Activated CD8-positive, alpha-beta T cell treated with anti-CD3 and anti-CD28 coated beads for 36 hours (primary cell): ENCODE measurements at places on chromosomes 5 and 9.
A peak's percentile ranks its signal among the peaks of the same experiment; 100 is the strongest.

DNA sequence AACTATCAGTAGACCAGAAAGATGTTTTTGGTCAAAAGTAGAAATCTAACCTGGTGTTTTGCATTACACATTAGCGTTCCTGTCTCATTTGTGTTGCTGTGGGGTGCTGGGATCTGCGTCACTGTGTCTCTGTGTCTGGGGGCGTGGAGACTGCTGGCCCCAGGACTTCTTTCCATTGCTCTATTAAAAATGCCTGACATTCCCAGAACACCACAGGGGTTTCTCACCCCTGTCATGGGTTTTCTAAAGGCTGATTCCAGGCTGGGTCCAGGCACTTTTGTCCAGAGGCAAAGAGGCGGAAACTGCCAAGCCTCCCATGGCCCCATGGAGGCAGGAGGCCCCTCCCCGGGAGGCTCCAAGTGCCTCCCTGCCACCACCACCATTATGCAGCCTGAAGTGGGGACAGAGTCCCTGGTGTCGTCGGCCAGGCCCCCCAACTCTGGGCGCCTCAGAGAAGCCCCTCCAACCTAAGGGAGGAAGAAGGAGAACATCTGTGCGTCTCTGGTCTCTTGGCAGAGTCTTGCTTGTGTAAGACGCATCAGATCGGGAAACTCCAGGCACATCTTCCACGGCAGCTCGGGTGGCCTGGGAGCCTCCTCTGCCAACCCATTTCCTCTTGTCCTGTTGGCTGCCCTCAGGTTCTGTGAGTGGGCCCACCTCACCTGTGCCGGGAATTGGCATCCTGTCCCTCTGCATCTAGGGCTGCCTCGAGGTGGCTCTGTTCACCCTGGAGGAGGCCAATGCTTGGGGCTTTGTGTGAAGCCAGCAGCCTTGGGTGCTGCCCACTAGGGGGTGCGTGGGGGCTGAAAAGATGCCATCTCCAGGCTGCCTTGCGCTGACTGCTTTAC lies 13.8 kb upstream of the PLEKHG4B start:
- peak; percentile 52 for DNase-seq

DNA sequence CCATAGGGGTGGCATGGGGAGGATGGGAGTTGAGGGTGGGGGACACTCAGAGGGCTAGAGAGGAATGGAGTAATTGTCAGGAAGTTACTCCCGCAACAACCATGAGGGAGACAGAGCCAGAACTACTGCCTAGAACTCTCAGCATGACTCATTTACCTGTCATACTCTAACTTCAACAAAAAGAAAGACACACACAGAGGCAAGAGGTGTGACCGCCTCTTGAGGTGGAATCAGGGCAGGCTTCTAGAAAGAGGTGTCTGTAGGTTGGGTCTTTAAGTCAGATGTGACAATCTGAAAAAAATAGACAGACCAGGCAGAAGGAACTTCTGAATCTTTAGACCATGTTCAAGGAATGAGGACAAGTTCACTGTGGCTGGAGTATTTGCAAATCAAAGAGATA lies 73.4 kb downstream of the GABBR2 start:
- DNase-seq: no peak

DNA sequence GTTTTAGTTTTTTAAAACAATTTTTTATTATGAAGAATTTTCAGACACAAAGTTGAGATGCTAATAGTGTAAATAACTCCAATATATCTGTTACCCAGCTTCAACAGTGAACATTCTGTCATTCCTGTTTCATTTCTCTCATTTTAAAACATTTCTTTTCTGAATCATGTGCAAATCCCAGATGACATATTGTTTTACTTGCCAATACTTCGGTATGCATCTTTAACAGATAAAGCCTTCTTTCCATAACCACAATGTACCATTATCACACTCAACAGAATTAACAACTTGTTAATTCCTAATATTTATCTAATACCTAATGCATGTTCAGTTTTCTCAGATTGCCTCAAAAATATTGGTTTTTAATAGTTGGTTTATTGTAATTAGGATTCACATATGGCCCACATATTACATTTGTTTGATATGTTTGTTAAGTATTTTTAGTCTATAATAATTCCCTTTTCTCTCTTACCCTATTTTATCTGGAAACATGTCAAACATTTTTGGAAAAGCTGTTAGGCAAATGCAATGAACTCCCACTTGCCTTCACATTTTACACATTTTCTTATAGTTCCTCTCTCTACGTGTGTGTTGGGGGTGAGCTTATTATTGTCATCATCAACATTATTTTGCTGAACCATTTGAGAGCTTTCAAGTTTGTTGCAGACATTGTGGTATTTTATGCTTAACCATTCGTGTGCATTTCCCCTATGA lies 58.7 kb upstream of the ANKRD55 start:
- no peak for DNase-seq

DNA sequence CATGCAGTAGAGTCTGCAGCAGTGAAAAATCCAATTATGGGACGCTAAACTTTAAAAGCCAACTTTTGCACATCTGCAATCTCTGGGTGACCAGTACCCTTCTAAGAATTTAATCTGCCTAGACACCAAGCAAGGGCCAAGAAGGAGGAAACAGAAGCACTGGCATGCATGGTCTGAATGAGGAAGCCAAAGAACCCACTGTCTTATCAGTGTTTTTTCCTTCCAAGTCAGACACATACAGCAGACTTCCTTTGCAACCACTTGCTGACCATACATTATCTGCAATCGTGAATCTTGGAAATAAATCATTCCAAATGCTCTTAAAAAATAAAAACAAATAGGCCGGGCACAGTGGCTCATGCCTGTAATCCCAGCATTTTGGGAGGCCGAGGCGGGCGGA lies 65.9 kb downstream of the DEPDC1B start:
- no peak for DNase-seq

- DNase-seq: no peak
Observed at GRCh38 chr5:107361945-107362344, 308.8 kb downstream of the EFNA5 start.

- no peak for DNase-seq
Observed at GRCh38 chr5:55915783-55916182, 64.6 kb downstream of the IL31RA start.

DNA sequence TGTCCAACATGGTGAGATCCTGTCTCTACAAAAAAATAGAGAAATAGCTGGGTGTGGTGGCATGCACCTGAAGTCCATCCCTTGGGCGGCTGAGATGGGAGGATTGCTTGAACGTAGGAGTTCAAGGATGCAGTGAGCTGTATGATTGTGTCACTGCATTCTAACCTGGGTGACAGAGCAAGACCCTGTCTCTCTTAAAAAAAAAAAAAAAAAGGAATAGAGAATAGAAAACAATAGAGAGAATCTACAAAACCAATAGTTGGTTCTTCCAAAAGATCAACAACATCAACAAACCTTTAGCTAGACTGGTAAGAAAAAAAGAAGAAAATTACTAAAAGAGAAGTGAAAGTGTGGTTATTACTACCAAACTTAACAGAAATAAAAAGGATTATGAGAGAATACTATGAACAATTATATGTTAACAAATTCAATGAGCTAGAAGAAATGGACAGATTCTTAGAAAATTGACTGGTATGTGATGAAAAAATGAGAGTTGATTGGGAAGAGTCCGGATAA lies 8.1 kb upstream of the SLC38A9 start:
- no peak for DNase-seq

- peak; percentile 43 for DNase-seq
Observed at GRCh38 chr9:121201045-121201737, 478 bp downstream of the RAB14 start.

DNA sequence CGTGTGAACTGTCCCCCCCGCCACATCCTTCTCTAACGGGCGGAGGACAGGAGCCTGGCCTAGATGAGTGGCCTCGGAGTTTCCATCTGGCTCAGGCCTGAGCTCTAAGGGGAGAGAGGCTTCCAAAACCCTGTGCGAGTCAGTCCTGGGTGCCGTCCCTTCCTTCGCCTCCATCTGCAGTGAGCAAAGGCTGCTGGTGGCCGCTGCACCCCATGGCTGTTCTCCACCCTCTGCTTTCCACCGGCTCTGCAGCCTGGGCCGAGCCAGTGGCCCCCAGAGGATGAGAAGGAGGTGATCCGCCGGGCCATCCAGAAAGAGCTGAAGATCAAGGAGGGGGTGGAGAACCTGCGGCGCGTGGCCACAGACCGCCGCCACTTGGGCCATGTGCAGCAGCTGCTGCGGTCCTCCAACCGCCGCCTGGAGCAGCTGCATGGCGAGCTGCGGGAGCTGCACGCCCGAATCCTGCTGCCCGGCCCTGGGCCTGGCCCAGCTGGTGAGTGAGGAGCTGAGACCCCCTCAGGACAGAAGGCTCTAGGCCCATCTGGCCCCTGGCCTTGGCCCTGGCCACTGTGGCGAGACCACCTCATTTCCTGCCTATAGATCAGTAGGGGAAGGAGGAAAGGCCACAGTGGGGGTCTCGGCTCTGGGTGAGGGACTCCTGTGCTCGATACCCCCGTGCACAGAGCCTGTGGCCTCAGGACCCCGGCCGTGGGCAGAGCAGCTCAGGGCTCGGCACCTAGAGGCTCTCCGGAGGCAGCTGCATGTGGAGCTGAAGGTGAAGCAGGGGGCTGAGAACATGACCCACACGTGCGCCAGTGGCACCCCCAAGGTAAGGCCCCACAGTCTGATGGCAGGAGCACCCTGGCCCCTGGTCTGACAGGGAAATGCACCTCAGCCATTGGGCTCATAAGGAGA lies 3.0 kb downstream of the PKN3 start:
- DNase-seq: no peak

DNA sequence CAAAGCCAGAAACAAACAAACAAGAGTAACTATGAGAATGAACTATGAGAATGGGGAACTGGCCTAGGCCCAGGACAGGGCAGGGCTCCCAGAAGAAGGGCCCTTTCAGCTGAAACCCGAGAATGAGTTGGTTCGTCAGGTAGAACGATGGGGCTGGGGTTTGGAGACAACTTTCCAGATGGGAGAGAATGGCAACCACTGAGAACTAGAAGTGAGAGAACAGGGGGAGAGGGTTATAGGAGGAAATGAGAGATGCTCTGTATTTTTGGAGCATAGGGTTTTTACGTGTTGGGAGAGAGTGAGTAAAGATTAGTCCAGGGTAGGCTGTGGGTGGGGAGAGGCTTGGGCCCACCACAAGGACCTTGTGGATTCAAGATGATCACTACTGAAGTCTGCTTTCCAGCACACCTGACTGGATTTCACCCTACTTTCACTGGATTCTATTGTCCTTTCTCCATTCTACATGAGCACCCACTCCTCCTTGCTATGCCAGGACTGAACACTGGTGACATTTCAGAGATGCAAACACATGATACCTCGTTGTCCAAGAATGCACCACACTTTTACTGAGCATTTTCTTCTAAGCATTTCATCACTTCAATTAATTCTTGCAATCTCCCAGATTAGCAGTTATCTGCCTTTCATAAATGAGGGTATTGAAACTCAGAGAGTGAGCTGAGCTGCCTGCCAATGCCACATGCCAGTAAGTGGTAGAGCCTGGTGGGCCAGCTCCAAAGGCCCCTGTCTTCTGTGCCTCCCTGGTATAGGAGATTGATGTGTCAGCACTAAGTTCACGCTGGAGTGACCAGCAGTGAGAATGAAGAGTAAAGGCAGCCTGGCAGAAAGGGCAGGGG lies 3.2 kb upstream of the TMEM268 start:
- no peak for DNase-seq

DNA sequence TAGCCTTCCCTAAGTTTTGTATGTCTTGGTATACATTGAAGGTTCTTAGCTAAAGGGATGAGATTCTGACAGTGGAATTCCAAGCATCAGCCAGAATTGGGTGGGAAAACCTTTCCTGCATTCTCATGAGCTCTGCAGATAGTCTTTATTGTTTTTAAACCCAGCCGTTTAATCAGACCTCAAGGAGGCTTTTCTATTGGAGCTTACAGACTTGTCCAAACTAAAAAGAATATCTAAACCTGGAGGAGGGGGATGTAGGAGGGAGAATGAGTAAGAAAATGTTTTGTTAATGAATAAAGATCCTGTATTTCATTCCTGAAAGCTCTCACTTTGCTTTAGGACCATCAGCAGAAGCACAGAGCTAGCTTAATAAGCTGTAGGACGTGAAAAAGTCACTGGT lies 41.7 kb downstream of the EBF1 start:
- no peak for DNase-seq

DNA sequence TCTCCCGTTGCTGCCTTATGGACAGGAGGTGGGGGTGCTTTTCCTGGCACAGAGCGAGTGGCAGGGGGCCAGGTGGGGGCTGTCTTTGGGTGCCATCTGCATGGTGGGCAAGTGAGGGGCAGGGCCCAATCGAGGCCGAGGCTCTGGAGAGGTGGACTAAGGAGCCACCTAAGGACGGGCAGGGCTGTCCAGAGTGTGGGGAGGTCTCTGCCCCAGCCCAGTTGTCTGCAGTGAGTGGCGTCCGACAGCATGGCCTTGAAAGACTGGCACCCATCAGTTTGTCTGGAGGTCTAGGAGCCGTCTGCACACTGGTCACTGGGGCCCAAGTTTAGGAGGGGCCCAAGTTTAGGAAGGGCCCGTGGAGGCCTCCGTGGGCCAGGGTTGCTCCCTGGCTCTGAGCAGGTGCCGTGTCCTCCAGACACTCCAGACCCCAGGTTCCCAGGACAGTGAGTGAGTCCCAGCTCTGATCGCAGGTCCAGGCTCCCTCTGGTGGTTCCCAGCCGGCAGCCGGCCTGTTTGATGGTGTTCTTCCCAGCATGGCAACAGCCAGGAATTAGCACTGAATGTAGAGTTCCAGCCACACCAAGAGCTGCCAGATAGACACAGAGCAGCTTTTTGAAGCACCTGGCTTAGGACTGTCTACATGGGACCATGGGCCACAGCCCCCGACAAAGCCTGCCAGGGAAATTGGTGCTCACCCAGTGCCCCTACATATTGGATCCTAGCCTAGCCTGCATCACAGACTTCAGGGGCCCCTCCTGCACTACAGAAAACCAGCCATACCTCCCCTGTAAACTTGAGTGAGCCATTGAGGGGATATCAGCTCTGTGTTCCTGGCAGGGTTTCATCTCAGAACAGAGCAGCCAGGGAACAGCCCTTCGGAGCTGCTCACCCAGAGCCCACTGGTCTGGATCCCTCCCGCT lies 120.9 kb downstream of the WNK2 start:
- peak; percentile 39 for DNase-seq

GRCh38 chr5:134371834-134372340 lies 518 bp downstream of the UBE2B start:
- DNase-seq: peak; percentile 46

GRCh38 chr5:170333161-170333910 lies 35.8 kb upstream of the LCP2 start:
- peak; percentile 90 for DNase-seq

DNA sequence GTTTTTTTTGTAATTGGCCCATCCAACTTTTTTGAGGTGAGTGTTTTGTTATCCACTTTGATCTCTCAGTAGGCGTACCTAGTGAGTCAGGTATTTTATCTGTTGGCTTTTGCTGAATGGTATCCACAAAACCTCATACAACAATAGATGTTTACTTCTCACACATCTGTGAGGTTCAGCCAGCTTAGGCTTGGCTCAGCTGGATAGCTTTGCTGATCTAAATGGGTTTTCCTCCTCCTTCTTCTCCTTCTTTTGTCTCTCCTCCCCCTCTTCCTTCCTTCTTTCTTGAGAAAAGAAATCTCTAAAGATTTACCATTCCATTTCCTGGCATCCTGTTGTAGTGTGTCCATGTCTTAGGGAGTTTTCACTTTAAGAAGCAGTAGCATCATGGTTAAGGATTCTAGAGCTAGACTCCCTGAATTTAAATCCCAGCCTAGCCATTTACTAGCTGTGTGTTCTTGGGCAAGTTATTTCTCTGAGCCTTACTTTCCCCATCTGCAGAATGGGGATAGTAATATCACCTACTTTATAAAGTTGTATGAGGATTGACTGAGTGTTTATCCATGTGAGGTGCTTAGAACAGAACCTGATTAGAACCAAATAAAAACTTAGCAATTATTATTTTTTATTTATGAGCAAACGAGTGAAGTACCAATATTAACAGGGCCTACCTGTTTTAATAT lies 126.3 kb downstream of the ARHGAP26 start:
- no peak for DNase-seq
